ENCODE measurements at places on chromosomes 4 and X.

- no peak for DNase-seq
Observed at GRCh38 chr4:1684506-1685234, 557 bp upstream of the FAM53A start.

DNA sequence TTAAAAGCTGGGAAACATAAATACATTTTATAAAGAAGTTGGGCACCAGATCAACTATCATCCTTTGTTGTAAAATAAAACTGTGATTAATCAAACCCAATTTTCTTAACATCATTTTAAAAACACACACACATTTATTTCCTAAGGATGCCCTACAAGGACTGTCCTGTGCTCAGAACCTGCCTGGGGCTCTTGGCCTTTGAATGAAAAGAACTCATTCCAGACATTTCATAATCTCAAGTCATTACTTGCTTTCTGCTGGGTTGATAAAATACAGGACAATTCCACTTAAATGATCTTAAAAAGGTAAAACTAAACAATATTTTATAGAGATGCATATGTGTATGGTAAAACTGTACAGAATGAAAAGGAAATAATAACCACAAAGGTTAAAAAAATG is 2.8 kb downstream of the SH3D19 start:
- no peak for DNase-seq

DNA sequence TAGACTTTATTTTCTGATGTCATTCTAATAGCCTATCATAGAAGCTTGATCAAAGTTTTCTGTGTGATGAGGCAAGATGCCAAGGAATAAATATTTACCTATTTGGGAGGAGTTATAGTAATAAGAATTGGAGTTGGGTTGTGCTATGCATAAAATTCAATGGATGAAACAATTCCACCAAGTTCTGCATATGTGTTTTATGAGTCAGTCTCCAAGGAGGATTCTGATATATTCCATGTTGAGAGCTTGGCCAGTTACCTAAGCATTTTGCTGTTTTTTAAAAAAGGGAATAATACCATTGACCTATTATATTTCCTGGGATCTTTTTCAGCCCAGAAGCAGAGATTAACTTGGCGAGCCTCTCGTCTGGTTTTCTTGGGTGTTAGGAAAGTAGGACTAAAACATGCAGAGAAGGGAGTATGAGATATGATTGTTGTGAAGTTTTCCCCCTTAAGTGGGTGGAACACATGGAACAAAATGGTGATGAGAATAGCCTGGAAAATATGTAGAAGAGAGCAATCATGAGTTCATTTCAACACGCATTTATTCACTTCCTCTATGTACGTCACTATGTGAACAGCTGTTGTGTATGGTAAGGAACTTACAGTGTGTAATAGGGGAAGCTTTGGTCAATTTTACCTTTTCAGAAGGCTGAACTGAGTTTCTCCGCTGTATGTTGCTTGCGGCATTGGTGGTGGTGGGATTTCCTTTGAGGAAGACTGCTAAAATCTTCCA is 39.2 kb downstream of the POLA1 start:
- DNase-seq = no peak

DNA sequence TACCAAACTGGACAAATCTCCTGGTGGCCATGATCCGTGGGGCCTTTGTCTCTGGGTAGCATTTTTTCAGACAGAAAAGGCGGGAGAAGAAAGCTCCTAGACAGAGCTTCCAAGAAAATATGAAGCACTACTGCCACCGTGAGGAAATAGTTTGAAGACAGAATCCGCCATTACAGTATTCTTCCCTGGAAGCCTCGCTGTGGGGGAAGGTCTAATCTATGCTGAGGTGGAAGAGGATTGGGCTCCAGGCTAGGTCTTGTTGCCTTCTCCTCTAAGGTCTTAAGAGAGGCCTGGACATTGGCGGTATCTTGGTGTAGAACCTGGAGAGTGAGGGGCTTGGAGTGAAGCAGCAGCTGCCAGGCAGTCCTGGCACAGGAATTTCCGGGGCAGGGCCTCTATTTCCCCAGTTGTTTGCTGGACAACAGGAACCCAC is 218.9 kb downstream of the OR13H1 start:
- peak; percentile 39 for DNase-seq

DNA sequence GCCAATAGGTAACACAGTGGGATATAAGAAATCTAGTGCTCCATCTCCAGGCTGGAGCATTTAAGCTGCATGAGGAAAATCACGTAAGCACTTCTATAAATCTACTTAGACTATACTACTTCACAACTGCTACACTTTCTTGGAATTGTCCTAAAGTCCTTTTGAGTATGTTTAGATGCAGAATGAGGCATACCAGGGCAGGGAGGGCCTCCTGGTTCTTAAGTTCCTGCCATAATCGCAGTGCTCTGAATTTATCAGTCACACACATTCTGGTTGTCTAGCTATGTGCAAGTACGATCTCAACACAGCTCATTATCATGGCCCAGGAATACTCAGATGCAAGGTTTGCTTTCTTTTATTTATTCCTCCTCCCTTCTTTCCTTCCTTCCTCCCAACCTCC is 130.3 kb downstream of the GUCY2F start:
- DNase-seq = no peak

GRCh38 chrX:66046612-66047235 is 6.8 kb upstream of the VSIG4 start:
- no peak for DNase-seq

GRCh38 chr4:24551492-24552289 is 32.7 kb downstream of the DHX15 start:
- DNase-seq = no peak

DNA sequence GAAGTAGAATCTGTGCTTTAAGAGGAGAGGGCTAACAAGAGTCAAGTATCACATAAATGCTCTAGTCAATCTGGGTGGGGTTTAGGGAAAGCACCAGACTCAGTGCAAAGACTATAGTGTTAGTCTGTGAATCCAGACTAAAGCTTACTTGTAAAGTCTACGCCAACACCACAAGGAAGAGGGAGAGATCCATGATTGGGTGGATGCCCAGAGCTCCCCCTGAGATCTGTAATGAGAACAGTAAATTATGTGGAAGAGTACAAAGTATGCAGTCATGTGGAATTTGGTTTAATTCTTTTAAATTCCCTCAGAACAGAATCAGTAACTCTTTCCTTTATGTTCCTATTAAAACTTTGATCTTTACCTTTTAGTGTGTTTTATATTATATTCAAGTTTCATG is 354.7 kb upstream of the SPANXN4 start:
- DNase-seq = no peak

- DNase-seq = no peak
Observed at GRCh38 chr4:5045097-5045496, 6.2 kb upstream of the STK32B start.

DNA sequence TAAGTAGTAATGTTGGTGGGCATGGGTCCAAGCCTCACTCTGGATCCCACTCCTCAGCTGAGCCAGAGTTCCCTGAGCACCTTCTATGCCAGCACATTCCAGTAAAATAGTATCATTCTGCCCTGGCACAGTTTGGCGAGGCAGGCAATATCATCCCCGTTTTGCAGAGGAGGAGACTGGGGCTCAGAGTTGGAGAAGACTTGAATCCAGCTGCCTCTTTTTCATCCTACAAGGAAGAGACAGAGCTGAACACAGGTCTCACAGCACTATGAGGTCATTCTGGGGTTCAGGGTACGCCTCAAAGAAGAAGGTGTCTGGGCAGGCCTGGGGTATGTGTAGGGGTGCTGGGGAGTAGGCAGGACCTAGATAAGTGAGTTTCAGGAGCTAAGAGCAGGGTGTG is 103.9 kb upstream of the STX18 start:
- no peak for DNase-seq

GRCh38 chrX:66193821-66194220 is 29.8 kb downstream of the HEPH start:
- no peak for DNase-seq

GRCh38 chr4:139668036-139668435 is 2.4 kb downstream of the MGST2 start:
- no peak for DNase-seq

DNA sequence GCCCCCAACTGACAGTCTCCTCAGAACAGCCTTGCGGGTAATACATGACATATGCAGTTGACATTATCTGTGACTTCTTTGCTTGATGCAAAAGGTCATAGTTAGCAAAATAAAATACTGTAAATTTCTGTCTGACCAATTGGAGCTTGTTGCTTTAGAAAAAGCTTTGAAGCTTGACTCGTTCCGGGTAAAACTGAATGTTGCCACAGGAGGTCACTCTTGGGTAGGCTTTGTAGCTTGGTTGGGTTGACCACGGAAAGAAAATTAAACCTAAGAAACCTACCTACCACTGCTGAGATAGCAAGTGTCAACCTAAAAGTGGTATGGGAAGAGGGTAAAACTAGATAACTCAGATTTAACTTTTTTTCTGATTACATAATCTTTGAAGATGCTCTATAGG is 23.2 kb downstream of the PRPS2 start:
- DNase-seq = no peak

- DNase-seq = no peak
Observed at GRCh38 chr4:90597927-90598326, 470.7 kb downstream of the CCSER1 start.

- no peak for DNase-seq
Observed at GRCh38 chr4:153616006-153616555, 68.0 kb upstream of the TLR2 start.

DNA sequence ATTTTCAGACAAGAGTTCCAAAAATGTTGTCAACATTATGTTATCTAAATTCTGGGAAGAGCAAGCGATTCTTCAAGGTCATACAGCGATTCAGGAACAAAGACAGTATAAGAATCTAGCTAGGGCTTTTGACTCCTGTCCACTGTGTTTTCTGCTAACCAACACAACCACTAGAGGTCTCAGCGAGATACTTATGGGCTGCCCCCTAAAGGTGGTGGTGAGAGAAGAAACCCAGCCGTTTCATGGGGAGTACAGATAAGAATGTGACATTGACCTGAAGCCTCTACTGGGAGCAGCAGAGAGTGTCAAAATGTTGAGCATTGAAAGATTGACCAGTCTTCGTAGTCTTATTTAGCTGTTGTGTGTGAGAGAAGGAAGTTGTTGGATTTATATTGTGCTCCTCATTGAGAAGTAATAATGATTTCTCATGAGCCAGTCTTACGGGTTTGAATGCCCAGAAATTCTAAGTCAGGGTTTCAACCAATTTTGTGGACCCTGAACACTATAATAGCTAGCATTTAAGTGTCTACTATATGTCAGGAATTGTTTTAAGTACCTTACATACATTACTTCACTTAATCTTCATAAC is 168.3 kb downstream of the SPRY1 start:
- no peak for DNase-seq

GRCh38 chr4:70559211-70559830 is 32.7 kb upstream of the AMBN start:
- DNase-seq = no peak

DNA sequence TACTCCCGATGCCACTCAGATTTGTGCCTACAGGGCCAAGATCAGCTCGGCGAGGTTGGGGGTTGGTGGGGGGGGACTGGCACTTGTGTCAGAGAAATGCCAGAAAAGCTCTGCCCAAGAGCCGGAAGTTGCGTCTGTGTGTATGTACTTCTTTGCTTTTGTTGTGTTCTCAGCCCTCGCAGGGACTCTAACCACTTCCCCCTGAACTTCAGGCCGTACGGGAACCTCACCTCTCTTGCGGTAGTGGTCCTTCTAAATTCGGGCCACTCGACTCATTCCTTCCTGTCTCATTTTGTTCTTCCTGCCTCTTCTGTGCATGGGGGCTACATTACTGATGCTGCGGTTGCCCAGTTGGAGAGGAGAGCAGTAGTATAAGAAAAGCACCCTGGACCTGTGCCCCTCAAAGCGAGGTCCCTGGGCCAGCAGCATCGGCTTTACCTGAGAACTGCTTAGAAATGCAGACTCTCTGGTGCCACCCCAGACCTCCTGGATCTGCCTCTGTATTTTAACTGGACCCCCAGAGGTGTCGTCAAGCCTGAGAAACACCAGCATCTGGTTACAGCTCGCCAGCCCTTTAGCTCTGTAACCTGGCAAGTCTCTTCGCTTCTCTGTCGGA is 146.3 kb upstream of the RPS6KA3 start:
- DNase-seq = peak; percentile 14

GRCh38 chr4:86940920-86941460 is 6.2 kb downstream of the AFF1 start:
- no peak for DNase-seq

DNA sequence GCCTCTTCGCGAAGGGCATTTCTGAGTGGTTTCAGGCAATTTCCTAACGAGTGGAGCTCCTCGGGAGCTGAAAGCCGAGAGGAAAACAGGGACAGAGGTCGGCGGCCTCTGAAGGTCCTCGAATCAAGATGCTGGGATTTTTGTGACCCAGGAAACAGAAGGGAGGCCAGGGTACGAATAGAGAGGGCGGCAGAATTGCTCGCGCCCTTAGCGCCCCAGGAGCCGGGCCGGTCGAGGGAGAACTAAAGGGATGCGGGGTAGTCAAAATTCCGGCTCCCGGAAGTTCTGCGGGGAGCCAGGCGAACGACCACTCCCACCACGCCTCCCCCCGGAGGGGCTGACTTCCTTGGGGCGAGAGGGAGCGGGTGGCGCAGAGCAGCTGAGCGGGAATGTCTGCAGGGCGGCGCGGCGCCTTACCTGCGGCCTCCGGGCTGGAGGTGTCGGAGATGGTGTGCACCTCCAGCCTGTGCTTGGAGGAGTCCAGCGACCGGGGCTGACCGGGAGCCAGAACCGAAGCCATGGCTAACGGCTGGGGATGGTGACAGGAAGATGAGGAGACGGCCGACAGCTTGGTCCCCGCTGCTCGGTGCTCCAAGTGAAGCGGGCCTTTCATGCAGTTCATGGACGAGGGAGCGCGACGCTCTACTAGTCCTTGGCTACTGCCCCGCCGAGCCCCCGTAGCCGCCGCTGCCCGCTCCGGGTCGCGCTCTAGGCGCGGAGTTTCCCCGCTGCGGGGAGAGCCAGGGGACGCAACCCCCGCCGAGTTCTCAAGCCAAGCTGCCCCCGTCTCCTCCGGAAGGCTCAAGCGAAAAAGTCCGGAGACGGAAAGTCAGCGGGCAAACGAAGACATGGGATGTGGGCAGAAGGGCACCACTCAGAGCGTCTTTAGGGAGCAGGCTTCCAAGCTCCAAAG is 782 bp downstream of the PITX2 start:
- DNase-seq = no peak

GRCh38 chr4:155566354-155566753 is 100.3 kb upstream of the GUCY1A1 start:
- DNase-seq = no peak

- DNase-seq = no peak
Observed at GRCh38 chr4:20395160-20395773, 143.6 kb downstream of the SLIT2 start.

GRCh38 chrX:50281253-50281652 is 76.7 kb downstream of the CCNB3 start:
- no peak for DNase-seq

- no peak for DNase-seq
Observed at GRCh38 chr4:19776929-19777328, 474.8 kb upstream of the SLIT2 start.

DNA sequence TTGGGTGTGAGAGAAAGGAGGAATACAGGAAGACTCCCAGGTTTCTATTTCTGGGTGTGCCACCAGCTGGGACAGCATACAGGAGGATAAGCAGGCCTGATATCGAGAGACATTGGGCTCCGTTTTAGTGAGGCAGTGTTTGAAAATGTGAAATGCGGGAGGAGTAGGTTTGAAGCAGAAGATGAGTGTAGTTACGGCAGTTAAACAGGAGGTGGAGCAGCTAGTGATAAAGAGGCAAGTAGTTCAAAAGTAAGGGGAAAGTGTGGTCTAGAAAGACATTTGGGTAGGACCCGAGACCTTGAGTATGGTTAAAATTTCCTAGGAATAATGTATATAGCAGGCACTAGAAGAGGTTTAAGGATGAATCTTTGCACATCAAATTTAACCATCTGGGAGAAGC is 42.4 kb downstream of the DCUN1D4 start:
- no peak for DNase-seq

Measured in T-helper 22 cell (primary cell).